ENCODE measurements at places on chromosomes 12 and 14.

- no peak for DNase-seq
These were observed 62.9 kb downstream of the GLRX5 start for GRCh38 chr14:95597784-95598211.

DNA sequence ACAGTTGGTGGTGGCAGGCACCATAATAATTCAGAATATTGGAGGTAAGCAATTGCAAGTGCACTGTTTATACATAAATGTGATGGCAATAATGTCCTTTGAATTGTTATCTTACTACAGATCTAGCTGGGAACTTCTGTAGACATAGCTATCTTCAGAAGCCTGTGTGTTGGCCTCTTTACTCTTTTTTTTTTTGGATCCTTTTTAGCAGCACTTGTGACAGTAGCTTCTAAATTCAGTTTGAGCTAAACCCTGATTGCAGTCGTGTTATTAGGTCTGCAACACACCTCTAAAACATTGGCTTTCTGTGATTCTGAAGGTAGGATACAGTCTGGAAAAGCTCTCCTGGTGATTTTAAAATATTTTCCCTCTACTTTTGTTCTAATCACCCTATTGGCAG lies 38.5 kb downstream of the SLC38A6 start:
- no peak for DNase-seq

DNA sequence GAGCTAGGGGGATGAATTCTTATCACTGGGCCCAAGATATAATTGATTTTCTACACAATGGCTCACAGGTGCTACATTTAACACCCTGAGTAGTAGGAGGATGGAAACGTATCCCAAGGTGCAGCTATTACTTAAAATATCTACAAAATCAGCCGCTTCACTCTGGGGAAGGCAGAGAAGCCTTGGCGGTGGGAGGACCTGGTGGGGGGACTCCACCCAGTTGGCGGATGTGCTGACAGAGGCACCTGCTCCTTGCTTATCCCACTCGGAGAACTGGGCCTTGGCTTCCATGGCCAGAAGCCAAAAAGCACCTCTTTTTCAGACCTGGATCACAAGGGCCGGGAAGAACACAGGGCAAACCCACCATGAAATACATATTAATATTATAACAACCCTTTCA lies 106.3 kb downstream of the OTX2 start:
- DNase-seq = no peak

GRCh38 chr12:58564721-58565120 lies 355.6 kb downstream of the LRIG3 start:
- DNase-seq = no peak

DNA sequence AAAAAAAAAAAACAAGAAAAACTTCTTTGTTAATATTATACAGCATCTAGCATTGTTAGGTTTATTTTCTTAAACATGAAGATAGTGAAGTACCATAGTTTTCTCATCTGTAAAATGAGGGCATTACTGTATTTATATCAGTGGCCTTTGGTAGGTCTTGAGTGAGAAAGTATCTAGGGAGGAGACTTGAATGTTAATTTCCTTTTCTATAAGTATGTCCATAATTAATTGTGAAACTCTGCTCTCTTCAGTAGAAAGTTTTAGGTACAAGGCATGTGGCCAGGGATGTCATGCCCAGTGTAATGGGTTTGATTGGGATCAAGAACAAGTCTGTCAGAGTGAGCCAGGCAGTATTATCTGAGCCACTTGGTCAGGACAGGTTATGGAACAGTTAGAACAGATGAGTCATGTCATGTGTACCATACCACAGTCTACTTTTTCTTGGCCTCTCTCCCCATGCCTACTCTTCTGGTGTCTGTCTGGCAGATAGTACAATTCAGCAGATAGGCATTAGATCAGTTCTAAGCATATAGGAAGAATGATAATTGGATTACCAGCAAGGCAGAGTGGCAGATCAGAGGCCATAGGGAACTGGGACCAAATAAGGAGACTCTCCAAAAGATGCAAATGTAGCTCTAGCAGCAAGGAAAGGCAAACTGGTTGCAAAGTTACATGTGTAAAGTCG lies 30.4 kb downstream of the FBXO34 start:
- no peak for DNase-seq

DNA sequence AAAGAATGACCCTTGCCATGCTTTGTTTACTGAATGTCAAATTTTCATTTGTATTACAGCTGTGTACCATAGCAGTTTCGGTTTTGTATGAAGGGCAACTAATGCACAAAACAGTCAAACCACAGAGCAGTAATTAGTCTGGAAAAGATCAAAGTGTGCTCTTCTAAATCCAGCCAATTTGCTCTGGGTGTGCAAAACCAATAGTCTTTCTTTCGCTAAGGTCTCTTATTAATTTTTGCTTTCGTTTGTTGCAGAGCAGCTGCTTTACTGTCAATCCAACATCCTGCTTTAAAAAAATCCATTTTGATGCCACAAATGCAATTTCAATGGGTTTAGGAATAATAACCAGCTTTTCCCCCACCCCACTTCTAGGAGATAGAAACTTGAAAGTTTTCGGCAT lies 114.2 kb downstream of the BRMS1L start:
- DNase-seq = no peak
